ENCODE measurements at places on chromosomes 1 and 21. TPM values are rescaled to one million over a fixed set of nuclear protein-coding genes. Genes with fewer than 3 reads are reported as not detected.

SLAMF7 gene
- 0.74 TPM for total RNA-seq

FCMR gene
- total RNA-seq: 3.2 TPM

FAM72C gene
- 0.17 TPM for total RNA-seq

SH2D5 gene
- 1.4 TPM for total RNA-seq

ATF3 gene
- total RNA-seq: 12.5 TPM

KIF14 gene
- 0.37 TPM for total RNA-seq

DNA sequence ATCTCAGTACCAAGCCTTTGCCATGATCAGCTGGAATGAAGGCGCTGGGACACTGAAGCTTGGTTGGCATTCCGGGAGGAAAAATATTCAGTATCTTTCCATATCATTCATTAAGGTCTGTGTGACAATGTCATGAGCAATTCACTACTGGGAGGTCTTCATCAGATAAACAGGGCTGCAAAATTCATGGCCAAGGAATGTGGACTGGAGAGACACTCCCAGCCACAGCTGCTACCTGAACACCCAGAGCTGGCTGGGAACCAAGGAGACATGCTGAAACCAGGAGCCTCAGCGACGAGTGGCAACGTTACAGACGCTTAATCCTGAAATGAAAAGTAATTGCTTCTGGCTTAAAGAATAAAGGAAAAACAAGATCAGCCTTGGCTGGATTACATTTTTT, 30.6 kb upstream of the DDAH1 start:
- no peak overlapping the region for H3K4me3 ChIP-seq
- H3K27me3 ChIP-seq: no peaks in the 10 kb centered on the region
- no peaks in the 10 kb centered on the region for H3K36me3 ChIP-seq
- no peak for DNase-seq
- H3K4me1 ChIP-seq: no peaks in the 10 kb centered on the region

- peak overlapping the region; percentile 32 for H3K27ac ChIP-seq
- H3K4me1 ChIP-seq: peaks cover 12% of the 10 kb centered on the region
Observed at GRCh38 chr1:109615879-109616278, 3.5 kb downstream of the GNAT2 start.

DNA sequence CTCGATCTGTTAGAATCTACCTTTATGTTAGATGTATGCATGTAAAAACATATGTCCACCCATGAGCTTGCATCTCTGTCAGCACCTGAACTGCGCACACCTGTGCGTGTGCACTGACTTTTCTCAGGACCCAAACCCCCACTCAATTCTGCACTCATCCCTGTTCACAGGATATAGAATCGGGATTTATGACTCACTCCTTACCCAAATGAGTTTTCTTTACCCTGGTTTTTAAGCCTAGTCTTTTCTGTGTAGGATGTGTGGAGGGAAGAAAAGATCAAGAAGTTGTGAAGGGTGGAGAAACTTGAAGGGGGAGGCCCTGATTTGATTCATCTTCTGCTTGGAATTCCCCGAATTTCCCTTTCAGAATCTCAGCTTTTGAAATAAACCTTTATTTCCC, 2.4 kb downstream of the ACKR1 start:
- no peaks in the 10 kb centered on the region for H3K4me1 ChIP-seq
- no peaks in the 10 kb centered on the region for H3K27me3 ChIP-seq
- no peak overlapping the region for H3K4me3 ChIP-seq
- DNase-seq: no peak
- no peaks in the 10 kb centered on the region for H3K36me3 ChIP-seq

DNA sequence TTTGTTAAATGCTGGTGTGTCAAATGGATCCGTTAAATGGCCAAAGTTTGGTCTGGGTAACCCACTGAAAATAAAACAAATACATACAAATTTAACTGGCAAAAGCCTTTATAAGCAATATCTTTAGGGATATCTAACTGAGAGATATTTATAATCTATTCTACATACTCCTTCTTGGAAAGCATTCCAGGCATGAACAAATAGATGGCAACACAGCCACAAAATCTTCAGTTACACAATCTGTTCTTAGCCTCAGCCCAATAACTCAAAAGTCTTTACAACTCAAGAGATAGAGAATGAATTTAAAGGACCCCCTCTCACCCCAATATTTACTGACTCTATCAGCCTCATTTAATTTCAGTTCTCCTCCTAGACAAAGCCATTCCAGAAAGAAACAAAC, 58.7 kb downstream of the NRDC start:
- no peaks in the 10 kb centered on the region for H3K27me3 ChIP-seq
- no peak for DNase-seq
- no peaks in the 10 kb centered on the region for H3K4me1 ChIP-seq
- peaks cover 57% of the 10 kb centered on the region for H3K36me3 ChIP-seq
- H3K27ac ChIP-seq: no peak overlapping the region

GRCh38 chr1:224615861-224616755, at the start of gene CNIH3:
Gene CNIH3 (plus strand): TSS chr1:224616317. CDS start chr1:224617175, 858 bp downstream.
- H3K27ac ChIP-seq: no peak within 1 kb of the TSS
- H3K27me3 ChIP-seq: peaks cover 29% of the 10 kb centered on the region
- H3K36me3 ChIP-seq: no peaks in the 10 kb centered on the region
- no peak for DNase-seq

DNA sequence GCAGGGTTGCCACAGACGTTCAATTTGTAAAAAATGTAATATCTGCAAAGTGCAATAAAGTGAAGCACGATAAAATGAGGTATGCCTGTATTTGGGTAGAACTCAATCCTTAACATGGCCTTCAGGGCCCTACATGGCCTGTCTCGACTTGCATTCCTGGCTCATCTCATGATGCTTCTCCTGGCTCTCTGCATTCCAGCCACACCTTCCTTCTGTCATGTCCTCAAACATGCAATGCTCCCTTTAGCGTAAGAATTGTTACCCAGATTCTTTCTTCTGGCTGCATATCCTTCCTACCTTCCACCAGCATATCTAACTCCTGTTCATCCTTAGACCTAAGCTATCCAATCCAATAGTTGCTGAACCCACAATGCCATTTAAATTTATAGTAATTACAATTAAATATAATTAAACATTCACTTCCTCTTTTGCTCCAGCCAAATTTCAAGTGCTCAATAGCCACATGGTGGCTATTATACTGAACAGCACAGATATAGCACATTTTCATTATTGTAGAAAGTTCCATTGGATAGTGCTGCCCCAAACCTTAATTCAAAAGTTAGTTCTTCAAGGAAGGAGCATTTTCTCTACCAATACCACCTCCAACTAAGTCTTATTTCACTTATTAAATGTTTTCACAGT, 32.6 kb downstream of the FGGY start:
- no peak overlapping the region for H3K27ac ChIP-seq
- H3K27me3 ChIP-seq: no peaks in the 10 kb centered on the region
- H3K4me3 ChIP-seq: no peak overlapping the region
- no peaks in the 10 kb centered on the region for H3K4me1 ChIP-seq
- no peaks in the 10 kb centered on the region for H3K36me3 ChIP-seq
- no peak for DNase-seq

- H3K27me3 ChIP-seq: no peaks in the 10 kb centered on the region
- no peak for DNase-seq
- H3K4me1 ChIP-seq: no peaks in the 10 kb centered on the region
- no peak overlapping the region for H3K4me3 ChIP-seq
Observed at GRCh38 chr1:68046885-68047658, 3.4 kb downstream of the DIRAS3 start.

DNA sequence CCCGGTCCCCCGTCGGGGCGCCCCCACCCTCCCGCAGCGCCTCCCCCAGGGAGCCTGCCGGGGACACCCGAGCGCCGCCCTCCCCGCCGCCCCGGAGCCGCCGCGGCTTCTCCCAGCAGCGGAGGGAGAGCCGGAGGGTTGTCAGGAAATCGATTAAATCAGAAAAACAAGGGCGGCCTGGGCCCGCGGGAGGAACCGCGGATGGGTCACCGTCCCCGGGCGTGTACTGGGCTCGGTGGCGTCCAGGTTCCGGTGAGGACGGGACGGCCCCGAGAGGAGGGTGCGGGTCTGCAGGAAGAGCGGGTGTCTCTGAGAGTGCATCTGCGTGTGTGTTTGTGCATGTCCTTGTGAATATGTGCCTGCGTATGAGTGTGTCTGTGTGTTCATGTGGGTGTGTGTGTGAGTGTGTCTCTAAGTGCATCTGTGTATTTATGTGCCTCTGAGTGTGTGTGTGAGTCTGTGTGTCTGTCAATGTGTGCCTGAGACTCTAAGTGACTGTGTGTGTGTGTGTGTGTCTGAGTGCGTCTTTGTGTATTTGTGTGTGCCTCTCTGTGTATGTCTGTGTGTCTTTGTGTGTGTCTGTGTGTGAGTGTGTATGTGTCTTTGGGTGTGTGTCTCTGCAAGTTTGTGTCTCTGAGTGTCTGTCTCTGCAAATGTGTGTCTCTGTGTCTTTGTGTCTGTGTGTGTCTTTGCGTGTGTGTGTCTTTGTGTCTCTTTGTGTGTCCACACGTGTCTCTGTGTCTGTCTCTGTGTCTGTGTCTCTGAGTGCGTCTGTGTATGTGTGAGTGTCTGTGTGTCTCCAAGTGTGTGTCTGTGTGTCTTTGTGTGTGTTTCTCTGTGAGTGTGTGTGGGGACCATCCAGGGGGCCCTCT, 1.1 kb downstream of the SPSB1 start:
- no peaks in the 10 kb centered on the region for H3K36me3 ChIP-seq
- H3K27me3 ChIP-seq: no peaks in the 10 kb centered on the region
- H3K4me3 ChIP-seq: peak overlapping the region; percentile 88

GRCh38 chr1:64093941-64094340, 109.5 kb upstream of the UBE2U start:
- no peak overlapping the region for H3K27ac ChIP-seq
- no peak overlapping the region for H3K4me3 ChIP-seq
- DNase-seq: no peak
- H3K4me1 ChIP-seq: no peaks in the 10 kb centered on the region
- H3K27me3 ChIP-seq: no peaks in the 10 kb centered on the region

DNA sequence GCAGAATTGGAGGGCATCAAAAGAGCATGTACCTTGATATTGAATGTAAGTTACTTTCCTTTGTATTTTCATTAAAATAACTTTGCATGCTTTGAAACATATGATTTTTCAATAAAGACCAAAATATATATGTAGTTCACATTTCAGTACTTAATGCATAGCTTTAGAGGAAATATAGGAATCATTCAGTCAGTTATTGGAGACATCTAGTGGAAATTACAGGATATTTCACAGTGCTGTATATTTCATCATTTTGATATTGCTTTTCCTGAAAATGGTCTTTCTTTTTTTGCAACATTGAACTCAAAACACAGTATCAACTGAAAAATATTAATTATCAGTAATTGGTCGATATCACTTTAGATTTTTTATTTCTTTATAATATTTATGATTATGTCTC, 375.8 kb downstream of the NCAM2 start:
- no peak overlapping the region for H3K4me3 ChIP-seq
- DNase-seq: no peak
- no peaks in the 10 kb centered on the region for H3K36me3 ChIP-seq
- H3K27ac ChIP-seq: no peak overlapping the region
- H3K4me1 ChIP-seq: no peaks in the 10 kb centered on the region

DNA sequence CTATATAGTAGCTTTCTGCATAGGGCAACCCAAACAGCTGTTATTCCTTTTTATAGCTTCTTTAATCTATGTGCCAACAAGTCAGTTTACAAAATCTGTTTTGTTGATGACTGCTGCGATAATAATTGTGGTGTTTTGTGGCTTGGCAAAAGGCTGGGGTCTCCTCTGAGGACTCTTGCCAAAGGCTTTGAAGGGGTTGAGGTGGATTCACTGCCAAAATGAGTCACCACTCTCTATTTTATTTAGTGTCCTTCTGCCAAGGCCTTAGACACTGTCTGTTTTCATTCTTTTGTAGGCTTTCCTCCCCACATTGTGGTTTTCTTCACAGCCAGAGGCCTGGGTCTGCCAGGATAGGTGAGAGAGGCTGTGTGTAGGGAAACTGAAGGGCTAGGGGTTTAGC, 161.8 kb downstream of the NFIA start:
- H3K4me3 ChIP-seq: no peak overlapping the region
- H3K36me3 ChIP-seq: no peaks in the 10 kb centered on the region
- H3K27me3 ChIP-seq: no peaks in the 10 kb centered on the region
- no peak overlapping the region for H3K27ac ChIP-seq
- no peaks in the 10 kb centered on the region for H3K4me1 ChIP-seq

DNA sequence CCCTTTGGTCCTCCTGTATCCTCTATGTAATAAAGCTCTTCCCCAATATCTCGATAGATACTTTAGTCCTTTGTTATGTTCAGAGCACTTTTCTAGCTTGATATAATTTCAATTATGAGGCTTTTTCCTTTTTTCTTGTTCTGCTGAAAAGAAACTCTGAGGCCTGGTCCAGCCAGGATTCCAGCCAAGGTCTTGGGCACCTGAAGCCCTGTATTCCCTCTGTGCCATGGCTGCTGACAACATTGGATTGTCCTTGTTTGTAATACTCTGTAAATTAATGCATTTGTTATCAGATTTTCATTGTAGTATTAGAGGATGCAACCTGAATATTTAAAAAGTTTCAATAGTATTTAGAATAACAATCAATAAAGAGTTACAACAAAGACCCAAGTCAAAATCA, 67.9 kb upstream of the ADAMTS5 start:
- H3K27ac ChIP-seq: no peak overlapping the region
- H3K36me3 ChIP-seq: no peaks in the 10 kb centered on the region
- H3K4me3 ChIP-seq: no peak overlapping the region
- H3K4me1 ChIP-seq: no peaks in the 10 kb centered on the region
- DNase-seq: no peak

- H3K27ac ChIP-seq: no peak overlapping the region
- no peaks in the 10 kb centered on the region for H3K27me3 ChIP-seq
- no peaks in the 10 kb centered on the region for H3K4me1 ChIP-seq
- H3K36me3 ChIP-seq: no peaks in the 10 kb centered on the region
- H3K4me3 ChIP-seq: no peak overlapping the region
- no peak for DNase-seq
Observed at GRCh38 chr1:32915766-32916706, 14.8 kb upstream of the TMEM54 start.

DNA sequence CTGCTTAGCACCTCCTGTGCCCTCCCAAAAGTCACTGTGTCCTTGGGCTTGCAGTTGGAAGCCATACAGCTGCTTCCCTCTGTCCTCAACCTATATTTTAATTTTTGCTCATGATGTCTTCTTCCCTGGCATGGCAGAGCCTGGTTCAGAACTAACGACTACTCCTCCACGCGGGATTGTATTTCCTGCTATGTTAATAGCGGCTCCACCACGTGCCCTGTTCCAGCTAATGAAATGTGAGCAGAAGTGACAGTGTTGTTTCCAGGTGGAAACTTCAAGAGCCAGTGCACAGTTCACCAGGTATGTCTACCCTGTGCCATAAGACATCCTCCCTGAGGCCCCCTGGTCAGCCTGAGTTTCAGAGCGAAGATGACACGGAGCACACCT, 52.1 kb downstream of the DHRS3 start:
- H3K36me3 ChIP-seq: peaks cover 40% of the 10 kb centered on the region
- no peaks in the 10 kb centered on the region for H3K27me3 ChIP-seq
- H3K4me3 ChIP-seq: no peak overlapping the region
- H3K4me1 ChIP-seq: no peaks in the 10 kb centered on the region
- DNase-seq: no peak
- H3K27ac ChIP-seq: no peak overlapping the region
